GM04503 (cell line): ENCODE measurements at places on chromosomes 7 and 10.
A peak's percentile ranks its signal among the peaks of the same experiment; 100 is the strongest.

GRCh38 chr7:1546274-1546908 lies 9.6 kb downstream of the TMEM184A start:
- no peak for DNase-seq

- DNase-seq = no peak
Observed at GRCh38 chr10:44618910-44619309, 234.0 kb upstream of the CXCL12 start.

GRCh38 chr10:114911052-114911711 lies 26.8 kb upstream of the TRUB1 start:
- no peak for DNase-seq

DNA sequence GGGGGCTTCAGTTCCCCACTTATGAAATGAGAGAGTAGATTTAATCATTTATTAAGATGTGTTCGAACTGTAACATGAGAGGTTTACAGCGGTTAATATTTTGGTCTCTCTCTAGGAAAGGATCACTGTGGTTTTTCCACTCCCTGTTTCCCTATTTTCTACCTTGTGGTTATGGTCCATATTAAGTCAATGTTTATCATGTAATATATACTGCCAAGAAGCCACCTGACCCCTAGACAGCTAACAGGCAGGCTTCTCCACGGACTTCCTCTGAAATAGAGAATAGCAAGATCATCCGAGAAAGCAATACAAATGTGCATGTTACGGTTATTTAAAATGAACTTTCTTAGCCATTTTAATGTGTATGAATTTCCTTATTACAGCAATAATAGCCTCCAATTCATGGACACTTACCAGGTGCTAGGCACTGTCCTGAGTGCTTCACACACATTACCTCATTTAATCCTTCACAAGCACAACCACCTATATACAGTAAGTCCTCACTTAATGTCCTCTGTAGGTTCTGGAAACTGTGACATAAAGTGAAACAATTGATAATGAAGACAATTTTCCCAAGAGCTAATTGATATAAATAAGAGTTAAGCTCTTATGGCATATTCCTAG lies 835 bp upstream of the COL28A1 start:
- DNase-seq = no peak

- no peak for DNase-seq
Observed at GRCh38 chr10:55311848-55312635, 511.0 kb upstream of the PCDH15 start.

DNA sequence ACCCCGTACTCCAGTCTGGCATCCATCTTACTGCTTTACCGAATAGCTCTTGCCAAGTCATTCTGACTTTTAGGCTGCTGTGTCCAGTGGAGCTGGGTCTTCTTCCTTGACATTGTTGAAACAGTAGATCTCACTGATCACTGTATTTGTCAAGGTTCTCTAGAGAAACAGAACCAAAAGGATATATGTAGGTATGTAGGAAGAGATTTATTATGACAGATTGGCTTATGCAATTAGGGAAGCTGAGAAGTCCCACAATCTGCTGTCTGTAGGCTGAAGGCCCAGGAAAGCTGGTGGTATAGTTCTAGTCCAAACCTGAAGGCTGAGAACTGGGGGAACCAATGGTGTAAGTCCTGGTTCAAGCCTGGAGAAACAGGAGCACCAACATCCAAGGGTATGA lies 12.1 kb upstream of the PRRT4 start:
- DNase-seq = no peak

- no peak for DNase-seq
Observed at GRCh38 chr7:18974803-18975202, 142.6 kb downstream of the TWIST1 start.

GRCh38 chr10:26779176-26779860 lies 81.4 kb downstream of the ABI1 start:
- DNase-seq = no peak

GRCh38 chr10:128024426-128024825 lies 101.8 kb downstream of the MKI67 start:
- no peak for DNase-seq

GRCh38 chr10:102767428-102768160 lies 23.8 kb downstream of the WBP1L start:
- no peak for DNase-seq

DNA sequence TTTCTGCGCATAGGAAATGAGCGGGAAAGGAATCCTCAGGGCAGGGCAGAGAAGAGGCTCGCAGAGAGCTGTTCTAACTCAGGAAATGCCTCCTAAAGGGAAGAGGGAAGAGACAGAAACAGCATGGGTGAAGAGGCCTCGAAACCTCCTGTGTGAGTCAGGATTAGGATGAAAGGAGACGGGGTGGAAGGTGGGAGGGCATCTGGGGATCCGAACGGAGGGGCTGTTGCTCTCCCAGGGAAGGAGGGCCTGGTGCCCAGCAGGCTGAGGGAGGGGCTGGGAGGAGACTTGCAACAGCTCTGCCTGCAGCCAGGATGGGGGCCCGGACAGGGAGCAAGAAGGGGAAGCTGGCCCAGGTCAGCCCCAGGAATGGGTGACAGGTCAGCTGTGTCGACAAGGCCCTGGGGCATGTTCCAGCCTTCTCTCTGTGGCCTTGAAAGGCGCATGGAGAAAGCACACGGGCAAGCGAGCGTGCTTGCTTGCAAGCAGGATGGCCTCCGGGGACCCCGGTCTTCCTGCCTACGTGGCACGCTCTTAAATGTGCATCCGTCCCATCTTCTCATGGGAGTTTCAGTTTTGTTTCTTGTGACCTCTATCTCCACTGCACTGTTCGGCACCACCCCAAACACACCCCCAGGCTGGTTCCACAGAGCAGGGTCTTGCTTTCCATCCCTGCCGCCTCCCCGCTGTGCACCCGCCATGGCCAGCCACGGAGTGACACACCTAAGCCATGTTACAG lies 63.5 kb downstream of the HIPK2 start:
- DNase-seq = no peak

DNA sequence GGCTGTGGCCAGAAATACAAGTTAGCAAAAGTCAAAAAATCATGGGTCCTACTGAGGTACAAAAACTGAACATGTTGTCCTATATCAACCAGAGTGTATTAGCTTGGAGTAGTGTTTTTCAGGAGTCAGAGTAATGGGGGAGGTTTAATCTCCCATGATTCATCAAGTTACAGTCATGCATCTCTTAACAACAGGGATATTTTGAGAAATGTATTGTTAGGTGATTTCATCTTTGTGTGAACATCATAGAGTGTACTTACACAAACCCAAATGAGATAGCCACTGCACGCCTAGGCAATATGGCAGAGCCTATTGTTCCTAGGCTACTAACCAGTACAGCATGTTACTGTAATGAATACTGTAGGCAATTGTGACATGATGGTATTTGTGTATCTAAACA lies 14.9 kb upstream of the TES start:
- DNase-seq = no peak

DNA sequence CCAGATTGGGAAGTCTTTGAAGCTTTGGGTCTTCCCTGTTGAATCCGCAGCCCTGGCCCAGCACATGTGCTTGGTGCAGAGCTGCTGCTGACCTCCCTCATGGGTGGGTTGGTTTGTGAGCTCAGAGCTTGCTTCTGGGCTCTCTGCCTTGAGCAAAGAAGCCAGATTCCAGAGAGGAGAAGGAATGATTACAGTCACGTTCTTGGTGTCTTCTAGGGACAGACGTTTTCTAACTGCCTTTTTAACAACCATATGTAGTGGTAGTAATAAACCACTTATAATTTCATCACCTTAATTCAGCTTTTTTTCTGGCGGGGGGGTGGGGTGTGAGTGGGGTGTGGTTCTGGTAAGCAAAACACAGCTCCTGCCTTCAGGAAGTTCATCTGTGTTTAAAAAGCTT lies 39.5 kb downstream of the LRMDA start:
- peak; percentile 29 for DNase-seq

DNA sequence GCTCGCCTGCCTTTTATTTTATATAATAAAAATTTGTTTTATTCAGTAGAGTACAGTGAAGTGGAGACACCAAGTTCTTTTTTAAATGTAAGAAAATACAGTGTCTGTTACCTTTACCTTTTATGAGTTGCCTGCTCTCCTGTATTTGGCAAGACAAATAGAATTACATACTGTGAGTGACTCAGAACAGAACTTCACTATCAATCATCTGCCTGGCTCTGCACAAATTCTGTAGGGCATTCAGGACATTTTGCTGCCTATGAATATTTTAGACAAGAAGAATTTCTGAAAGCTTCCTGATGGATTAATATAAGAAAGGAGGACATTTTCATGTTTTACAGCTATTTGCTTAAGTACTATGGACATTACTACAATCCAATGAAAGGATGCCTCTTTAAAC lies 135.4 kb upstream of the PHF14 start:
- no peak for DNase-seq

GRCh38 chr7:26136831-26137230 lies 15.2 kb upstream of the NFE2L3 start:
- DNase-seq = no peak

GRCh38 chr7:128443831-128444600 lies 11.7 kb upstream of the HILPDA start:
- no peak for DNase-seq

DNA sequence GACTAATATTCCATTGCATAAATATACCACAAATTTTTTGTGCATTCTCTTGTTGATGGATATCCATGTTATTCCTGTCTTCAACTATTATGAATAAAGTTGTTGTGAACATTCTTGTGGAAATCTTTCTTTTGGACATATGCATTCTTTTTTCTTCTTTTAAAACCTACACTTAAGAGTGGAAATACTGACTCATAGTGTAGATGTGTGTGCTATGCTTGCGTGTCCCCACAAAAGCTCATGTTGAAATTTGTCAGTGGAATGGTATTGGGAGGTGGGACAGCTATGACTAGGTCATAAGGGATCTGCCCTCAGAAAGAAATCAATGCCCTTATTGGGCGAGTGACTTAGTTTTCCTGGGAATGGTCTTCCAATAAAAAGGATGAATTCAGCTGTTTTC lies 203.6 kb upstream of the PRSS58 start:
- peak; percentile 85 for DNase-seq

GRCh38 chr7:34501156-34501555 lies 156.9 kb upstream of the NPSR1 start:
- DNase-seq = no peak

GRCh38 chr10:74231375-74231774 lies 80.4 kb downstream of the ADK start:
- DNase-seq = no peak

DNA sequence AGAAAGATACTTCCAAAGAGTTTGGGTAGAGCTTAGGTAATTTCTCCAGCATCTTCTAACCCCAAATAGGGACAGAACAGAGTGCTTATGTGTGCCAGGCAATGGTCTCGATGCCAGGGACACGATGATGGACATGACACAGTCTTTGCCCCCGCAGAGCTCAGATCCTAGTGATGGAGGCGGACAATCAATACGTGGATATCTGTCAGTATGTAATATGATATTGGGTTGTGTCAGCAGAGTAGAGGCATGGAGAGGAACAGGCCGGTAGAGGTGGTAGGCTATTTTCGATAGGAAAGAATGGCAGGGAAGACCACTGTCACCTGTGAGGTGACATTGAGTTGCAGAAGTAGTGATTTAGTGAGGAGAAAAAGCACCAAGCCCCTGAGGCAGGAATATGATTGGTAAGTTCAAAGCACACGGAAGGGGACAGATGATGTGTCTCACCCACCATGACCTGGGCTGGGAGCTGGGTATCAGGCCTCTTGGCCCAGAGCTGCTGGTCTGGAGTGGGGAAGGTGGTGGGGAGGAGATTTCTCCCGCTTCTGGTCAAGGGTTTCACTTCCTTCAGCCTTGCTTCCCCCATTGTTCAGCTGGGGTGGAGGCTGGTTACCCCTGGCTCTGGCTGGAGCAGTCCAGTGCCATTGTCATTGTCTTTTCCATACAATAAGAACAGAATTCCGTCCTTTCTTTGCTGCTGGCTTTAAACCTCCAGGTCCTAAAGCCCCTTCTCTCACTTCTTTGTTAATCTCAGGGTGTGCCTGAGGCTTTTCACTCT lies 36.0 kb upstream of the SRGN start:
- no peak for DNase-seq

DNA sequence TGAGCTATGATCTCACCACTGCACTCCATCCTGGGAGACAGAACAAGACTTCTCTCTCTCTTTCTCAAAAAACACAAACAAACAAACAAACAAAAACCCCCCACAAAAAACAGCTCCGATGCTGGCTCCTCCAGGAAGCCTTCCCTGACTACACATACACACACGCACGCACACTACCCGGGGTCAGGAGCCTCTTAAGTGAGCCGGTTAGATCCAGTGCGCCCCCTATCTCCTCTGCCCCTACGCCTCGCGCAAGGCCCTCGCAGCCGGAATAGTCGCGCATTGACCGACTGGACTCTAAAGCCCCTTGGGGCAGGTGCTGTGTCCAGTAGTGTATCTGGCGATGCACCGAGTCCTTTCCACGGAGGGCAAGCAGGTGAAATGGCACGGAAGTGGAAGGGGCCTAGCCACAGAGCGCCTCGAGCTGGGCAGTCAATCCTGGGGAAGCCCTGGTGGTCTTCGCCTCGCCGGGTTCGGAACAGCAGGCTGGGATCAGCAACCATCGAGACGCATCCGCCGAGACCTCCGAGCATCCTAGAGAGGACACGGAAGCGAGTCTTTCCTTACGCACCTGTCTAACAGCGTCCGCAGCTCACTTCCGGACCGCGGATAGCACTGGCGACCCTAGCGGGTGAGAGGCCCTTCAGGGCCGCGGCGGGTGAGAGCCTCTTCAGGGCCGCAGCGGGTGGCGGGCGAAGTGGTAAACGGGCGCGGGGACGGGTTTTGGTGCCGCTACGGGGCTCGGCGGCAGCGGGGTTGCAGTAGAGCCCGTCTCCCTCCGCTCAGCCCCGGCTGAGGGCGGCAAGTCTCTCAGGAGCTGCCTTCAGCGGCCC lies at the start of gene ZSCAN25:
Gene ZSCAN25 (plus strand): TSS at position 588 of the 833 bp plus-strand sequence. CDS start 2,661 bp downstream, outside the sequence.
- DNase-seq = peak; percentile 68

- DNase-seq = no peak
Observed at GRCh38 chr7:37942934-37943610, 22.6 kb downstream of the EPDR1 start.

DNA sequence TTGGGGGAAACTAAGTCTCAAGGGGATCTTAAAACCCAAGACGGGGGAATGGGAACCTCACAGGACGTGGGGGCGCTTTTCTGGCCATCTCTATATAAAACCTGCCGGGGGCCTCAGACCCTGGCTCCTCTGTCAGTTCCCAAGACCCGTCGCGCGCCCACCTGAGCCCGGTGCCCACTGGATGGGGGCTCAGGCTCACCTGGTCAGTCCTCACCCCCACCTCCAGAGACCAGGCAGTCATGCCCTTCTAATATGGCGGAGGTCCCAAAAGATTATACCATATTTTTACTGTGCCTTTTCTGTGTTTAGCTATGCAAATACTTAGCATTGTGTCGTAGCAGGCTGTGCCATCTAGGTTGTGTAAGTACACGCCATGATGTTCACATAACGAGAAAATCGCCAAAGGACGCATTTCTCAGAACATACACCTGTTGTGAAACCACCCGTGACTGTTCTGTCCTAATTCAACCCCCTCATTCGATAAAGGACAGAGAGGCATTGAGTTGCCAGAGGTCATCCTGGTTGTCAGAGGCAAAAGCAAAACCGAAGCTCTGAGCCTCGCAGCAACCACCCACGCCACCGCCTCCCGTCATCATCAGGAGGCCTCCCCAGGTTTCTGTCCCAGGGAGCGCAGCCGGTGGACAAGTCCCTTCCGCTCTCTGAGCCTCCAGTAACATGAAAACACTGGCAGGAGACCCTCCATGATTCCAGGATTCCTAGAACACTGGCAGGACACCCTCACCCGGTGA lies 28.9 kb downstream of the OAT start:
- no peak for DNase-seq

GRCh38 chr7:4759211-4759610 lies 16.2 kb upstream of the AP5Z1 start:
- no peak for DNase-seq

- peak; percentile 39 for DNase-seq
Observed at GRCh38 chr10:18658271-18659124, 733 bp upstream of the ARL5B start.
